ENCODE measurements at places on chromosomes 5 and 9.

- DNase-seq, result no peak
Measured at GRCh38 chr9:104748359-104749031, 1.0 kb downstream of the NIPSNAP3A start.

GRCh38 chr5:32210151-32210550, 36.0 kb upstream of the GOLPH3 start:
- DNase-seq, result no peak

DNA sequence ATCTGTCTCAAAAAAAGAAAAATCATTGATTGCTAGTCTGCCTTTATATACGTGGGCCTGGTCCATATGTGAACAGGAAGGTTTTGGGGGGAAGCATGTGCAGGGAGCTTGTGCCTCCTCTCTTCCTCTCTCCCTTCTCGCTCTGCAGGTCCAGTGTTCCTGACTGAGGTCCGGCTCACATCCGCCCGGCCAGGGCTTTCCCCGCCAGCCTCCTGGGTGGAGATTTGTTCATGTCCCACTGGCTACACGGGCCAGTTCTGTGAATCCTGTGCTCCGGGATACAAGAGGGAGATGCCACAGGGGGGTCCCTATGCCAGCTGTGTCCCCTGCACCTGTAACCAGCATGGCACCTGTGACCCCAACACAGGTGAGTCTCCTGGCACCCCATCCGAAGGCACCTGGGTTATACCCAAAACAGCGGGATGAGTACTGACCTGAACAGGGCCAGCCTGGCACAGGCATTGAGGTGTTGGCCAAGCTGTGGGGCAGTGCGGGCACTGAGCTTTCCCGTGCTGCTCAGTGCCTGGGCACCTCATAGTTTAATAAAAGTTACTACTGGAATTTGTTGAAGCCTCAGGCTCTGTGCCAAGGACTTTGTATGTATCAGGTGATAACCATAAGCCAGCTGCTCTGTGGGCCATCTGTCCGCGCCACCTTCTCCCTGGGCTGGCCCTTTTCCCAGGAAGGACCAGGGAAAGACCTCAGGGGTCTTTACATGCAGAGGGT, 39.4 kb upstream of the AIF1L start:
- no peak for DNase-seq

DNA sequence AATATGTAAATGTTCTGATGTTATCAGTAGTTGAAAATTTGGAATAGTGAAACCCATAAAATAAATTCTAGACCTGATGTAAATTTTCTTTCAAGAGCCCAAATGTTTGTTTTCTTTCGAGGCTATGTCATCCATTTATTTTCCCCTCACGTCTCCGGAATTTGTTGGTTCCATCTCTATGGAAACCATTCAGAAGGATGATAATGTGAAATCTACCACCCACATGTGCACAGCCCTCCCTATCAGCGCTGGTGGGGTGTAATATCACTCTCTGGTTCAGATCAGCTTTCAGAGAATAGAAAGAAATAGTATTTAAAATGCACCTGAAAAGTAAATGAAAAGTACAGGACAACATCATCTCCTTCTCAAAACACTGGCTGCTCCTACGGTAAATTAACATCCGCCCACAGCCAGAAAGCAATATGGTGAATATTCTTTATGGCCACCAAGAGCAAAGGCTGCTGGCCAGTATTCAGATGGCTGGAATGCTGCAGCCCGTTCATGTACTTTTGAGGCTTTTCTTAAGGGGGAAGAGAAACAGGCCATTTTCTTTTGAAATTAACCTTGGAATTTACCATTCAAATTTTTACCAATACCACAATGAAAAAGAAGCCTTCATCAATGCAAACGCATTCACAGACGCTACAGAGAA, 28.5 kb downstream of the GLDC start:
- no peak for DNase-seq

GRCh38 chr9:87337335-87338087, 160.2 kb upstream of the DAPK1 start:
- DNase-seq, result no peak

GRCh38 chr9:95373069-95373681, 55.7 kb upstream of the FANCC start:
- DNase-seq, result no peak

GRCh38 chr9:133996531-133997520, 4.7 kb upstream of the VAV2 start:
- no peak for DNase-seq

GRCh38 chr9:89788434-89788833, 183.6 kb downstream of the GADD45G start:
- no peak for DNase-seq

DNA sequence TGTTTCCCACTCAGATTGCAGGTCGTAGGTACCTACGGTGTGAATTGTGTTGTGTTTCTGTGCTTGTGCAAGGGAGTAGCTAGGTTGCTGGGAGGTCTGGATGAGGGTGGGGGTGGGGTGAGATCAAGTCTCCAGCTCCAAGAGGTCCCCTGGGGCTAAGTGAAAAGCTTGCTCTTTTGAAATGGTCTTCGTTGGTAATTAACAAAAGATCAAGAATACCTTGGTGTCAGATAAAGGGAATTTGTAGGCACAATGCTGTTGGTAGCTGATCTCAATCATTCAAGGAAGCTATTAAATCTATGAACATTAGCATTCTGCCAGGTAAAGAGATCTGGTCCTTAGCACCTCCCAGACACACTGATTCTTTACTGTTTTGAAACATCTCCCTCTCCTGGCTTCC, 928 bp upstream of the PCDHGC4 start:
- no peak for DNase-seq

GRCh38 chr5:102561894-102562760, 63.3 kb upstream of the SLCO6A1 start:
- DNase-seq, result no peak

- DNase-seq, result no peak
Measured at GRCh38 chr5:173323106-173323798, 5.0 kb downstream of the STC2 start.

GRCh38 chr5:143541943-143542797, 138.7 kb upstream of the NR3C1 start:
- DNase-seq, result no peak

- DNase-seq, result no peak
Measured at GRCh38 chr5:135876146-135876545, 19.5 kb downstream of the IL9 start.

DNA sequence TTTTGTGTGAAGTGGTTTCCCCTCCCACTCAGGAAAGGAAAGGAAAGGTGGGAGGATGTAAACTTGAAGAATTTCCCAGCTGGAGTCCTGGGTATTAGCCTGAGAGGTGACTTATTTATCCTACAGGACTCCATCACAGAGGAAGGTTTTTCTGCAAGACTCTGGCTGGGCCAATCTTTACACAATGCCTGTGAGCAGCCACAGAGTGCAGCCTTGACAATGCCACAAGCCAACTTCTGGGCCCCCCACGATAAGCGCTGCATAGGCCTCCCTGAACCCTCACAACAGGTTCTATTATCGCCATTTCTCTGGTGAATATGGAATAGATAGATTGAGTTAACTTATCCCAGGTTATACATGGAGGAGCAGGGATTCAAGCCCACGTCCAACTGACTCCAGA, 12.4 kb downstream of the TTC39B start:
- DNase-seq, result no peak

- no peak for DNase-seq
Measured at GRCh38 chr5:130884023-130884422, 281.0 kb downstream of the HINT1 start.

GRCh38 chr9:110933350-110934001, 104.8 kb downstream of the LPAR1 start:
- DNase-seq, result no peak

DNA sequence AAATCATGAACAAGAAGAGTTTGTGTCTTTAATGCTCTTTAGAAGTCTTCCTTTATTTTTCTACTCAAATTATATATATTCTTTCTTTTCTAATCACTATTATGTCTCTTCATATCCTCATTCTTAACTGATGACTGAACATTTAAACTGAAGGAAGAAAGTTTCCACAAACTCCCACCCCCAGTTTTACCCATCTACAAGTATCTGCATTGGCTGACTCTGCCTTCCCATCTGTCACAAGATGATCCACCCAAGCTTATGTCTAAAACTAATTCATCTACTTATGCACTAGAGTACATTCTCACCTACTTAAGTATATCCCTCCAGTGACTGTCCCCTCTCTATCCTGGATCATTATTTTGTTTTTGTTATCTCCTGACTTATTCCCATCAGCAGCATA, 344.5 kb downstream of the PRR16 start:
- DNase-seq, result no peak

- no peak for DNase-seq
Measured at GRCh38 chr5:139760066-139761056, 35.2 kb upstream of the PSD2 start.

- DNase-seq, result no peak
Measured at GRCh38 chr5:58184910-58185309, 275.0 kb downstream of the PLK2 start.

DNA sequence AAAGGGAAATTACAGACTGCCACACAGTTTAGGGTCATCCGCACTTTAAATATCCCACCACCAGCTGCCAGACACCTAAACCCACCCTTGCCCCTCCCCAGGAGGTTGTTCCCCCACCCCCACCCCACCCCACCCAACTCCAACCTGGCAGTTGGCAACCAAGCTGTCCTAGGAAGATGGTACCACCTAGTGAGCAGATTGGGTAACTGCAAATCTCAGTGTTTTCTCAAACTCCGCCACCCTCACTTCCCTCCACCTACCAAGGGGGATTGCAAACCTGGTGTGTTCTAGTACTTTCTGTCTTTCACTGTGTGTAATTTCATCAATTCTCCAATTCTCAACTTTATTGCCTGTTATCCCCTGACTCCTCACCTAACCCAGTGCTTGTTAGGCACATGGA, 323.8 kb upstream of the IRX2 start:
- DNase-seq, result no peak

DNA sequence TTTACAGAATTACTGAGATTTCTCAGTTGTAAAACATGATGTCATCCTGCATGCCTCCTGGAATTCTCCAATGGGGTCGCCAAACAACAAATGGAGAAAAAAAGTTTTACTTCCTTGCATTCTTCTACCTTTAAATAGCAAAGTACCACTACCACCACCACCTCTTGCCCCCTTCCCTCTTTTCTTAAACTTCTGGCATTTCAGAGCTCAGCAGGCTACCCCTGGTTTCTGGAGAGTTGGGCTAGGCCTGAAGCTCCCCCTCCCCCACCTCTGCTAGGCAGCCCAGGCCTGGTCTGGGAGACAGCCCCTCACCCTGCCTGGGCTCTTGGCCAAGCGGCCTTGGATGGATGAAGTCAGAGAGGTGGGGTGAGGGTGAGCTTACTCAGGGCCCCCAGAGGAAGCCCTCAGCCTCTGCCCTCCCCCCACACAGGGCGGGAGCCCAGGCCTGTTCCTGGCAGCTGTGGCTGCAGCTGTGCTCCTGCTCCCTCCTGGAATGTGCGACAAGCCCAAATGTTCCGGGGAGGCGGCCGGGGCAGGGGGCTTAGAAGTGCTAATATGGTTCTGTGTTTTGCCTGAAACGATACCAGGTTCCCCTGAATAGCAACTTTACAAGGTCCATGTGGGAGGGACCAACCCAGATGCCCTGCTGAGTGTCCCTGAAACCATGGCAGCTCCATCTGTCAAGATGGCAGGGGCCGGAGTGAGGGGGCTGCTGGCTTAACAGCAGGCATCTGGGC, 6.0 kb upstream of the CCIN start:
- DNase-seq, result no peak

DNA sequence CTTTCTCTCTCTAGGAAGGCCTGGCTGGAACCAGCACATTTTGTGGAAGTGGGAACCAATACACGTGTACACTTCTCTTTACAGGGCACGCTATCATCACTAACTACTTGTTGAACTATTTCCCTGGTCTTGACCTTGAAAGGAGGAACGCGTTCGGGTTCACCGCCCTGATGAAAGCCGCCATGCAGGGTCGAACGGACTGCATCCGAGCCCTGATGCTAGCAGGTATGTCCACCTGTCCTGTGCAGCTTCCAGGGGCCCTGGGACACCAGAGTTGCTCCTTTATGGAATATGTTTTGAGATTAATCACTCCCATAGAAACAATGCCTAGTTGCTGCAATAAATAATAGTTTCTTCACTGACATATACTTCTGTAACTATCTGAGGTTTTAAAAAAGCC, 74.1 kb downstream of the ANKRD33B start:
- DNase-seq, result no peak

GRCh38 chr5:115661101-115661500, 35.3 kb upstream of the TMED7 start:
- no peak for DNase-seq

DNA sequence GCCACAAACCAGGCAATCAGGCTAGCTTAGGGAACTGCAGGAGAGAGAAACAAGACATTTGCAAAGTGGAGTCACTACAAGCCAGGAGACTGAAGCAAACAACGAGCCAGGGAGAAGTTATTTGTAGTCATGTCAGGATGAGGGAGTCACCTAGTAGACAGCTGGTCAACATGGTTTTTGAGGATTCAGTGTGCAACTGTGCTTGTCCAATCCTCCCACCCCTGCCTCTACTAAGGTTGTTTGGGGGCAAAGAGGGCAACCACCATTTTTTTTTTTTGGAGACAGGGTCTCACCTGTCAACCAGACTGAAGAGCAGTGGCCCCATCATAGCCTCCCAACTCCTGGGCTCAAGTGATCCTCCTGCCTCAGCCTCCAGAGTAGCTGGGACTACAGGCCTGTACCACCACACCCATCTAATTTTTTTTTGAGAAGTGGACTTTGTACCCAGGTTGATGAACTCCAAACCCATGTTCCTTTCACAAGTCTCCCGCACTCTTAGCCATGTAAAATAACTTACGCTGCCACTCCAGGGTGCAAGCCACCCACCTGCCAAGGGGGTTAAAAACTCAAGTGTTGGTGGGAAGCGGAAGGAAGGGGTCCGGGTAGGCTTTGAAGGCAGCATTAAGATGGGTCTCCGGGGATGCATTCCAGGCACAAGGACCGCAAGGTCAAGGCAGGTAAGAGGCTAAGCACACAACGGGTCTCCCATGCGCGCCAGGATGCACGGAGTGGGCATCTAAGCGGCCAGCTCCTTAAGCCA, 995 bp downstream of the RPL35 start:
- DNase-seq, result no peak

- DNase-seq, result no peak
Measured at GRCh38 chr5:69170495-69170894, 3.5 kb downstream of the CCNB1 start.

DNA sequence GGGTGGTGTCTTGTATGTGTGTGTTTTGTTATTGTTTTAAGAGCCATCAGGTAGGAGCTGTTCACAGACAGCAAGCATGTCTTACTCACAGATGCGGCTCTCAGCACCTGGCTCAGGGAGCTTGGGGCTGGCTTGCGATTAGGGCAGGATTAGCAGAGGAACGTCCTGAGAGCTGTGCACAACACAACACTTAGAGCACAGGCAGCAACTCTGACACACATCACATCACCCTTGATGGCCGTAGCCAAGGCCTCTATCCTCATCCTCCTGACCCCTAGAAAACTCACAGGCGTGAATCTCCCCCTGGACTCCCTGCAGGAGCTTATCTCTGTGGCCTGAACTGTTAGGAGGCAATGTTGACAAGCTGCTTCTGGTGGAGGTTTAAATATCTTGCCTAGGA, 7.1 kb upstream of the IL17B start:
- DNase-seq, result no peak

GRCh38 chr9:92312887-92313623, 12.1 kb downstream of the NOL8 start:
- no peak for DNase-seq

- no peak for DNase-seq
Measured at GRCh38 chr5:43174586-43174985, 17.4 kb upstream of the NIM1K start.
